CD4-positive, alpha-beta T cell treated with Interleukin-4 for 4 hours (primary cell): ENCODE measurements at places on chromosomes 2 and 18.

DNA sequence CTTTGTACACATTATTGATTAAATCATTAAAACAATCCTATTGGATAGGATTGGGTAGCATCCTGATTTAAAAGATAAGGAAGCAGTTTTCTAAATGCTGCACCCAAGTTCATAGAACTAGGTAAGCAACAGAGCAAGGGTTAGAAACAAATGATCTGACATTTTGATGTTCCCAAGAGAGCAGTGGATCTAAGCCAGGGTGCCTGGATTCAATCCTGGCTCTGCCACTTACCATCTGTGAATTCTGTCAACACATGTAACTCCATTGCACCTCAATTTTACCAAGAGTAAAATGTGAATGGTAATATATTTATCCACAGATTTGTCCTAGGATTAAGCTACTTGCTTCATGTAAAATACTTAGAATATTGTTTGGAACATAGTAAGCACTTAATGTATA lies 982.6 kb upstream of the FANCL start:
- DNase-seq: no peak

- DNase-seq: no peak
Observed at GRCh38 chr2:239889641-239890121, 135.5 kb downstream of the NDUFA10 start.

GRCh38 chr2:129205176-129205575 lies 774.3 kb upstream of the RAB6C start:
- DNase-seq: no peak

DNA sequence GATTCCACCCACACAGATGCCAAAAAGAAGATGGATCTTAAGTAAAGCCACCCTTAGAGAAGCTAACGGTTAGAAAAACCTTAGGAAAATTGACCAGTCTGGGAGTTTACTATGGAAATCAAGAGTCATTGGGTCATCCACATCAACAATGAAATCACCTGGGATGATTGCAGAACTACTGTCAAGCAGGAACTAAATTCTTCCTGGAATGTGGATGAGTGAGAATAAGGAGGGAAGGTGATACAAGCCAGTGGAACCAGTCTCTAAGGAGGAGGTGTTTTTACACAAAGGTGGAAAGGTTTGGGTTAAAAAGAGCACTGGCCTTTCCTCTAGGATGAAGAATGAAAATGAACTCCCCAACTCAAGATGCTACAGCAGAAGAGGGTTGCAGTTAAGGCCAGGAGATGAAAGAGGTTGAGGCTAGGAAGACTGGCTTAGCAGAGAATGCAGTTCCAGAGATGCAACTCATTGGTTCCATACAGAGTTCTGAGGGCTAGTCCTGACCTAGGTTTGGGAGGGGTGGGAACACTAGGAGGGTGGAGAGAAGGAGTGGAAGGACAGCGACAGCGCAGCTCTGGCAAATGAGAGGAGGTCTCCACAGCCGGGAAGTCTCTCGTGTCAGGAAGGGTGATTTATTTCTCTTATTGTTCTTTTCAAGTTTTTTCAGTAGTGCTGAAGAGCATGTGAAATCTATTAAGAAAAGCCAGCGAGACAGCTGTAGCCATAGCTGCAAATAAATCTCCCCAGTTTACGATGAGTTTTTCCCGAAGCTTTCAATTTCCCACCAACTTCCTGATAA lies 27.7 kb upstream of the KDM3A start:
- DNase-seq: no peak

DNA sequence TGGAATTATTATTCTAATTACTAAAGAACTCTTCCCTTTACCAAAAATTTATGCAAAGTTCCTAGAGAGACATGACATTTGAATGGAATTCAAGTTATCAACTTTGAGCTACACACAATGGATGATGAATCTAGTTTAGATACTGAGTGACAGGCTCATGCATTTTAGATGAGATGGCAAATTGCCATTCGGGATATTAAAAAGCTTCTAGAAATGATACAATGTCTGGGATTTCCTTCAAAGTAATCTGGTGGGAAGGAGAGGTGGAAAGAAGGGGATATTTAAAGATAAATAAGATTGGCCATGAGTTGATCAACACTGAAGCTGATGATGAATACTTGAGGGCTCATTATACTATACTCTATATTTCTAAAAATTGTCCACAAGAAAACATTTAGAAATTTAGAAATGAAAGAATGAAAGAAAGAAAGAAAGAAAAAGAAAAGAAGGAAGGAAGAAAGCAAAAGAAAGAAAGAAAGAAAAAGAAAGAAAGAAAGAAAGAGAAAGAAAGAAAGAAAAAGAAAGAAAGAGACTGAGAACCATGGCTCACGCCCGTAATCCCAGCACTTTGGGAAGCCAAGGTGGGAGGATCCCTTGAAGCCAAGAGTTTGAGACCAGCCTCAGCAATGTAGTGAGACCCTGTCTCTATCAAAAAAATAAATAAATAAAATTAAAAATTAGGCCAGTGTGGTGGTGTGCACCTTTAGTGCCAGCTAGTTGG lies 62.6 kb upstream of the NEDD4L start:
- DNase-seq: no peak

- DNase-seq: no peak
Observed at GRCh38 chr2:12847694-12848575, 131.2 kb downstream of the TRIB2 start.

- DNase-seq: no peak
Observed at GRCh38 chr2:216974321-216975302, 114.7 kb upstream of the TNP1 start.

DNA sequence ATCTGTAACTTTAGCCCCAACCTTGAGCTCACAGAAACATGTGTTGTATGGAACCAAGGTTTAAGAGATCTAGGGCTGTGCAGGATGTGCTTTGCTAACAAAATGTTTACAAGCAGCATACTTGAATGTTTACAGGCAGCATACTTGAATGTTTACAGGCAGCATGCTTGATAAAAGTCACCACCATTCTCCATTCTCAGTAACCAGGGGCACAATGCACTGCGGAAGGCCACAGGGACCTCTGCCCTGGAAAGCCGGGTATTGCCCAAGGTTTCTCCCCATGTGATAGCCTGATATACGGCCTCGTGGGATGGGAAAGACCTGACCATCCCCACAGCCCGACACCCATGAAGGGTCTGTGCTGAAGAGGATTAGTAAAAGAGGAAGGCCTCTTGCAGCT lies 52.4 kb downstream of the LONRF2 start:
- DNase-seq: no peak

GRCh38 chr2:235324324-235324723 lies 169.5 kb upstream of the AGAP1 start:
- no peak for DNase-seq

GRCh38 chr18:51654488-51655326 lies 457.2 kb upstream of the MEX3C start:
- no peak for DNase-seq

DNA sequence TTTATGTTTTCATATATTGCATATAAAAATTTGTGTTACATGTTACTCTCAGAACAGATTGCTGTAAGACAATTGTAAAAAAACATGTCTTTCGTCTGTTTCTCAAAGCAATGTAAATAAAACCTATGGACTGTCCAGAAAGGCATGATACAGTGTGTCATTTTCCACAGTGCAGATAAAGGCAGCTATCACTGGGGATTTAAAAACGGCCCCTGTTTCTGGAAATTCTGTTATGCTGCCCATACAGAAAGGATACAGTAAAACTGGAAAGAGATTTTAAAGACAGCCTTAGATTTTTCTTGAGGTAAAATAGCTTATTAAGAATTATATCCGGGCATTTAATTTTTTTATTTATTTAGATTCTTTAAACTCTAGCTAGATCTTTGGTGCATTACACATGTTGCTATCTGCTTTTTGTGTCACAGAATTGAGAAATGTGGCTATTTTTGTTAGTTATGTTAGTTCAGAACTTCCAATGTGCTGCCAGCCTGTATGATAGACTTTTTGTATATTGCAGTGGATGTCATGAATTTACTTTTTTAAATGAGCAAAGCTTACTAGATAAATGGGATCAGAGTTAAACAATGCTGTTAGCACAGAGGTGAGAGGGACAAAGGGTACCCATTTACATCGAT lies 859 bp upstream of the INO80D start:
- no peak for DNase-seq

DNA sequence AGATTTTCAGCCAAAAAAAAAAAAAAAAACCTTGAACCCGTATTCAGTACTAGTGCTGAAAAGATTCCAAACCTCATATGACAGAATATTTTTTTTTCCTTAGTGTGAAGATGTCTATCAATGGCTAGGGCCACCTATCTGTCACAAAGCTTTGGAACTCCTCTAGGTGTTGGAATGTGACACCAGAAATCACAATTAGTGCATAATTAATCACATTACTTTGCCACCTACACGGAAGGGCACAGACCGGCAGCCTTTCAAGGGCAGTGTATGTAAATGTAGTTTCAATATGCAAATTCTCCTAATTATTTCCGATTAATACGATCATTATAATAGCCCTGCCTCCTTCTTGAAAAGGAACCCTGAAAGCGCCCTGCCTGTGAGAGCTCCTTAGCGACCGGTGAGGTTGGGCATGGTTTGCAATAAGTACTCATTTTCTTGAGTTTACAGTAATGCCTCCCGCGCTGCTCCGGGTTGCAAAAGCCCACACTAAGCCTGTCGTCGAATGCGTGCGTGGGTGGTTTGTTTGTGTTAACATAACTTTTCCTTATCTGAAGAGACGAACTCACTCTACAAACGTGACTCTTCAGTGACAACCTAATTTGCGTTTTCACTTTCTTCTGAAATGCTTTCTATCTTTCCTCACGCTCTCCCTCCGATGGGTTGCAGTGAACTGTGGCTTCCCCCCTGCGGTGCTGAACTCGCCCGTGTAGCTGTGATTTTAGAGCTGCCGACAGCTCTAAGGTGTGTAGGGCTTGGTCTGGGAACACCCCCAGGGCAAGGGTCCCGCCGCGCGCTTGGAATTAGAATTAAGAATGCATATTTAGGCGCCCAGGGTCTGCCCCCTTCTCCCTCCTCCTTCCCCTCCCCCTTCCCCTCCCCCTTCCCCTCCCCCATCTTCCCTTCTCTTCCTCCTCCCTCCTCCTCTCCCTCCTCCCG lies 765 bp upstream of the ID2 start:
- peak; percentile 75 for DNase-seq

DNA sequence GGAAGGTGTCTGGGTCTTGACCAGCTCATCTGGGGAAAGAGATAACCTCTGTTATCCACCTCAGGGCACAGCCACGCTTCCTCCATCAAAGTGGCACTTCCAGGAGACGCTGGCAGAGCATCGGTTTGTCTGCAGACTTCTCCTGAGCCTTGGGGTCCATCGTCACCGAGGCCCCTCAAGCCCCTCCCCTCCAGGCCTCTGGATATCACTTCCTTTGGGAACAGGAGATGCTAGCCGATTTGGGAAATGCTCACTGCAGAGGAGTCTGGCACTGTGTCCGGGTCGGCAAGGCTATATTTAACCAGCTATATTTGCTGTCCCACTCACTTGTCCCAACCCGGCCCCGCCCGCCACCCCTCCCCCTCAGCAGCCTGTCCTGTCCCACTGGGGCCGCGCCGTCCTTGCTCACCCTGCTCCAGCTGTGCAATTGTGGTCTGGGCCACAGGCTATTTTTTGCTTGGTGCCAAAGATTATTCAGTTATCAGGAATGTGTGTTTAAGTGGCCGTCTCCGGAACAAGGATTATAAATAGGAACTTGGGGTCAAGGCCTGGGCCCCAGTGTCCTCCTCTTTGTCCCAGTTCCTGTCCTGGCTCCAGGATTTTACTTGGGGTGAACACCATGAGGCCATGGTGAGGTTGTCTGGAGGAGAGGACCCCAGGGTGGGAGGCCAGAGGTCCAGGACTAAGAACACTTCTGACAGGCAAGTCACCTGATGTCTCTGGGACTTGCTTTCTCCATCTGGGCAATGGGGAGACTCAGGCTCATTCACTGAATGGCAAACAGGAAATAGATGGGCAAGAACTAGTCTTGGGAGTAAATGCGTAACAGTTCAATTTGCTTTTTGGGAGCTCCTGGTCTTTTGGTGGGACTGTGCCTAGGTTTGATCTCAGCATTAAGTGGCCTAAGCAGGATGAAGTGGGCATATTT lies 263.6 kb downstream of the DYSF start:
- no peak for DNase-seq

- DNase-seq: no peak
Observed at GRCh38 chr18:9965711-9966624, 52.2 kb downstream of the VAPA start.

DNA sequence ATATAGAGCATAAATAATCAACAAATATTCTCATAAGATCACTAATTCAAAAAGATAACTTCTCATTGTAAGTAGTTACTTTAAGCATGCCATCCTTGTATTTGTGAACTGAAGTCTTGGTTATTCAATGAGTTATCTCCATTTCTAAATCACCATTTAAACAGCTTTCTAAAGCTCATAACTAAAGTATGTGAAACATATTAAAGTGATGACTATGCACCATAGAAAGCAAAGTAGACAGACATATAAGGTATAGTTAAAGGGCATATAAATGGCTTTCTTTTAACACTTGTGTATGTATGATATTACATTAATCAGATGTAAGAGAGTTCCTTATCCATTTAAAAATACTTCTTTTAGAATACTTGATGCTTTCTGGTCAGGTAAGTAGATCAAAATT lies 83.5 kb downstream of the IKZF2 start:
- DNase-seq: no peak

DNA sequence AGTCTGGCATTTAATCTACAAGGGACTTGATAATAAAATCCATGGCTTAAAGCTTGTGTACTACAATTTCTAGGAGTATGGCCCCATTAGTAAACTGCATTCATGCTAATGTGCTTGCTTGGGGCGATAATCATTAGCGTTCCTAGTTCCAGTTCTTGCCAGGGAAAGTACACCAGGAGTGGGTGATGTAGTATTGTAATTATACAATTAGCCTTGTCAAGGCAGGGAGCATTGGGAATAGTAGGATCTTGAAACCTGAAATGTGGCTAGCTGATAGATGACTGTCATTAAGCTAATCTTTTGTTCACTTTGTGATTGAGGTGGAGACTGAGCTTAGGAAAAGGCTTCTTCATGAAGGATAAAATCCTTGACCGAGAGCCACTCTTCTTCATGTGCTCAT lies 989.2 kb downstream of the CPS1 start:
- DNase-seq: no peak

DNA sequence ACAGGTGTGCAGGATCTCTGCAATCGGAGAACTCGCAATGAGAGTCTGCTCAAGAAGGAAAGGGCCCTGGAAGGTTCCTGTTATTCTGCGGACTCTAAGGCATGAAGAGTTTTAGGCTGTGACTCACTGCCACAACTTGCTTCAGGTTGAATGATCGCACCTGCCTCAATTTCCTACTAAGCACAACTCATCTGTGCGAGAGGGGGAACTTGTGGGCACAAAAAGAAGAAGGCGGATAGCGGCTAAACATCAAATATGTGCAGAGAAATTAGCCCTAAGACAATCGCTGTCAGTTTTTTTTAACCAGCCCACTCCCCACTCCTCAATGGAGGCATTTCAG lies 14.0 kb upstream of the CREG2 start:
- DNase-seq: no peak
